ENCODE measurements at places on chromosomes 5 and 9.

- DNase-seq, result no peak
These were observed 78.2 kb upstream of the HTR1A start for GRCh38 chr5:64040490-64040889.

DNA sequence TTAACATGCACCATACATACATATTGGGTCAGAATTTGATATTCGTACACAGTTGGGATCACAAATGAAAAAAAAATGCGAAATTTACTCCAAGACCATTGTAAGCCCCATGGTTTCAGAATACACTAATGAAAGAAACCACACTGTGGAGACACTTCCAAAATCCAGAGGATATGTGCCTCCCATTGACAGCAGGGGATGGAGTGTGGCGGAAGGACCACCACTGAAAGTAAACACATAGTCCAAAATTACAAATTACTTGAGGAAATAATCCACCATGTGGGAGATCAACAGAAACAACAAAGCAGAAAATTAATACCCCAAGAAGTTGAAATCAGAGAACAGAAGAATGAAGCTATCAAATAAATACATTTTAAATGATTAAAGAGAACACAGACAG is 291.6 kb upstream of the PAPPA start:
- no peak for DNase-seq

- DNase-seq, result no peak
These were observed 207.0 kb upstream of the ZNF462 start for GRCh38 chr9:106655966-106656365.

GRCh38 chr9:97892421-97892820 is 29.9 kb downstream of the TRMO start:
- no peak for DNase-seq

- DNase-seq, result no peak
These were observed 352.7 kb downstream of the MLLT3 start for GRCh38 chr9:20269620-20270019.

DNA sequence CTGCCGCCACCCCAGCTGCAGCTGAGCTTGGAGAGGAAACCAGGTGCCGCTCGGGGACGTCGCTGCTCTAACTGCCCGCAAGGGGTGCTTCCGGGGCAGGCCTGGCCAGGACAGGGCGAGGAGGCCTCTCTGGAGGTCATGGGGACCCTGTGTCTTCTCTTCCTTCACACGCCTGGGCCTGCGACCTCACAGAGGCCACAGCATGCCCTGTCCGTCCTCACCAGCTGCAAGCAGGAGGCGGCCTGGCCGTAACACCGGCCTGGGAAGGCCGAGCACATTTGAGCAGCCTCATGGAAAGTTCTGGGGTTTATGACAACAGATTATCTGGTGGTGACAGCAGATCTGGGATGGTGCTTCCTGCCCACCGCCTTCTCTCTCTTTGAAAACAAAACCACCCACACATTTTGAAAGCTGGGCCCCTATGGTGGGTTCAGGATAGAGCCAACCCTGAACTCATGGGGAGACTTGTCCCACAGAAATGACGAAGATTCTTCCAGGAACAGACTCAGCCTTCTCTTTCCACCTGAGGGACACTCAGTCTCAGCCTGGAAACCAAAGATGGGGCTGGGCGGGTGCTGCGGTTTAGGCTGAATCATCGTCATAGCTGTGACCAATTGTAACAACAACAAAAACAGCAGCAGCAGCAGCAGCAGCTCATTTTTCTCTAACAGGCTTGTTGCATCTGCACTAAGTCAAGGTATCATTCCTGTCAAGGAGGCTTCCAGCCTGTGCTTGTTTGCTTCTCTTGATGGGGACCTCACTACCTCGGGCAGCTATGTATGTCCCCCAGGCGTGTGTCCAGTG is 99.6 kb upstream of the RAPGEF1 start:
- DNase-seq, result peak; percentile 35

GRCh38 chr9:87010626-87011025 is 63.3 kb upstream of the GAS1 start:
- DNase-seq, result no peak

DNA sequence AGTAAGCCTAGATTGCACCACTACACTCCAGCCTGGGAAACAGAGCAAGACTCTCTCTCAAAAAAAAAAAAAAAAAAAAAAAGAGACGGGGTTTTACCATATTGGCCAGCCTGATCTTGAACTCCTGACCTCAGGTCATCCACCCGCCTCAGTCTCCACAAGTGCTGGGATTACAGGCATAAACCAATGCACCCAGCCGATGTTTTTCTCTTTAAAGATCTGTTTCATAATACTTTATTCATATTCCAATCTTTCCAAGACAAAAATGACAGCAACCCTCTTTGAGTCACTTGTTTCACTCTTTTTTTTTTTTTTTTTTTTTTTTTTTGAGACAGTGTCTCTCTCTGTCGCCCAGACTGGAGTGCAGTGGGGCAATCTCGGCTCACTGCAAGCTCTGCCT is 13.6 kb upstream of the LMNB1 start:
- no peak for DNase-seq

DNA sequence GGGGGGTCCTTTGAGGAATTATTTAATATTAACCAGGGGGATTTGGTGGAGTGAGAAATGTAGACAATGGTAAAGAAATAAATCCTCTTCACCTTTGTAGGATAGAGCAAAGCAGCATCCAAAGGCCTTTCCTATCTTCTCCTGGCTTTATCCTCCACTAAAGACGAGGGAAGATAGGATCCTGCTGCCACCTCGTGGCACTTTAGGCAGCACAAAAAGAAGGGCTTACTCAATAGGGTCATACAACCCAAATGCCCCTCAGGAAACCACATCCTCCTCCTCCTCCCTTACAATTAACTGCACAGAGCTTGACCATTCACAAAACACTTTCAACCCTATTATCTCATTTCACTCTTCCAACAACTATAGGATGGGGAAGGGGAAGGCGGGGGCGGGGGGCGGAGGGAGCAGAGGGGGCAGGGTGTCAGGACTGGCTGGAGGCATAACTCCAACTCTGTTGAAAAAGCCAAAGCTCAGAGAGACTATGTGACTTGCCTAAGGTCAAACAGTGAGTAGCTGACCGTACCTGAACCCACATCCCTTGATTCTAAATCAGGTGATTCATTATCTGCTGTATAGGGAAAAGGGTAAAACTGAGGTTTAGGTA is 45.4 kb upstream of the MYOT start:
- no peak for DNase-seq

DNA sequence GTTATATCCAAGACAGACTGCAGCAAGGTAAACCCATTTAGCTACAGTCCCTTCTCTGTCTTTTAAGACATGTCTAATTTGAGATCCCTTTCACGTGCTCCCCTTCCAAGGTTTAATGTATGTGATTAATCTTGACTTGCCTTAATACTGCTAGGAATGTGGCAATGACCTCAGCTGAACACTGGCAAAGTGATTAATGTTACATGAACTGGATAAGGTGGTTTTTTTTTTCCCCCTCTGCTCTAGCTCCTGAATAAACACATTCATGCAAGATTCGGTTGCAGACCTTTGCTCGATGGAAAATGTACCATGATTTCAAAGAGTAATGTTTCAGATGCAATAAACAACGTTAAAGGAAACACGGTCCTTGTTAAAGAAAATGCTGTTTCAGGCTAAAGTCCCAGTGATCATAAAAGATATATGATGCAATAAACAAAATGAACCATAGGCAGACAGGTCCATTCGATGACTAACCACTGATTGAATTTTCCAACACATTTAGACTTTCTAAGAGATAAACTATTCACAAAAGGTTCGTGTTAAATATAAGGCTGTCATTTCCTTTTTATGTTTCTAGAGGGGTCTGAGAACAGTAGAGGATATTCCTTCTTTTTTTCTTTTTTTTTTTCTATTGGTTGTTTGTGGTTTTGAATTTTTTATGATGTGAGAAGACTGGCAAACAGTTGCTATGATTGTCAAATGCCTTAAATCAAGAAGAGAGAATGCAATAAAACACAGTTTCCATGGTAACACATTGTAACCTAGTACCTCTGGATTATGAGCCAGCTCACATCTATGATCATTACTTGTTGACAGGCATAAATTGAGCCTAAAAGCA is 44.7 kb upstream of the ZNF608 start:
- no peak for DNase-seq

- no peak for DNase-seq
These were observed 532.2 kb upstream of the TUSC1 start for GRCh38 chr9:26210338-26210851.

- DNase-seq, result no peak
These were observed 857.1 kb downstream of the TAF11L14 start for GRCh38 chr5:18491349-18491748.

- no peak for DNase-seq
These were observed 51.8 kb downstream of the EHMT1 start for GRCh38 chr9:137670391-137671195.

GRCh38 chr5:133696782-133697507 is 84.6 kb upstream of the FSTL4 start:
- no peak for DNase-seq

DNA sequence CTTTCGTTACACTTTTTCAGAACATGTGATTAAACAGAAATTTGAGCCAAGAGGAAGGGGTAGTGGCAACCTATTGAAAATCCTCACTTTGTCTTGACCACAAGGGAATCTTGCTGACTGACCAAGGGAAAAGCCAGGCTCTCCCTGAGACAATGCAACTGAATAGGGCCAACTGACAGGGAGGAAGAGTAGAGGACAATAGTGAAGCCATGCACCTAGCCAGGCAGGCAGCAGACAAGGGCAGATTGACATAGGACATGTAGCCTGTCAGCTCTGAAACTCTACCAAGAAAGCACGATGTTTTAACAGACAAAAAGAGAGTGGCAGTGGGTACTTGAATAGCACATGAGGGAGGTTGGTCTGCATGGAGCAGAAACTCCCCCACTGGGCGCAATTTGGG is 8.5 kb upstream of the TGFBR1 start:
- DNase-seq, result no peak

GRCh38 chr9:103978396-103978795 is 115.7 kb upstream of the SMC2 start:
- DNase-seq, result no peak

GRCh38 chr9:5186416-5187169 is 1.2 kb upstream of the INSL6 start:
- DNase-seq, result peak; percentile 11

GRCh38 chr5:122493091-122494021 is 181.3 kb downstream of the SNCAIP start:
- DNase-seq, result no peak

- DNase-seq, result no peak
These were observed 234.6 kb upstream of the TAS2R1 start for GRCh38 chr5:9864791-9865190.

- DNase-seq, result no peak
These were observed at the start of gene OSMR for GRCh38 chr5:38845526-38846378. Gene OSMR (plus strand): TSS chr5:38846012. CDS start chr5:38869045, 23,033 bp downstream.

DNA sequence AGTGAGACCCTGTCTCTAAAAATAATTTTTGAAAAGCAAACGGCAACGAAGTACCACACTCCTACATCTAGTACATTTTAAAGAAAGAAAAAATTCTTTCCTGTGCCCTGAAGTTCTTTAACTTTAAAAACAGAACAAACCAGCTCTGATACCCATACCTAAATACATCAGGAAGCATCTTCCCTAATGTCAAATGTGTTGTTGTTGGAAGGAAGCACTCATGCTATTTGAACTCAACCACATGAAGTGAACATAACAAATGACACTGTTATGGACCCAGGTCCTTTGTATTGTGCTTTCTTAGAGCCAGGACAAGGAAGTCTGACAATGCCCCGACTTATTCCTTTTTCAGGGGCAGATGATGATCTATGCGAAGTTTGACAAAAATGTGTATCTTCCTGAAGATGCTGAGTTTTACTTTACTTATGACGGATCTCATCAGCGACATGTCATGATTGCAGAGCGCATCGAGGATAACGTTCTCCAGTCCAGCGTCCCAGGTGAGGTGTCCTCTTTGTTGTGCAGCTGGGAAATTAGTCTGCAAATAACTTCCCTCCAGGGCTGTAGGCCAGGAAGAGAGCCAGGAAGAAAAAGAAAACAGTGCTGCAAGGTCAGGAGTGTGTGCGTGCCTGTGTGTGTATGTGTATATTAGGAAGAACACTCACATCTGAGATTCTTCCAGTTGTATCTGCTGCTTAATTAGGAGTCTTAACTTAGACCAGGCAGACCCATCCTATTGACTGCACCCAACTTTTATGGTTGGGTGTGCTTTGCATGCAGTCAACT is 123.7 kb downstream of the ARHGEF28 start:
- no peak for DNase-seq

DNA sequence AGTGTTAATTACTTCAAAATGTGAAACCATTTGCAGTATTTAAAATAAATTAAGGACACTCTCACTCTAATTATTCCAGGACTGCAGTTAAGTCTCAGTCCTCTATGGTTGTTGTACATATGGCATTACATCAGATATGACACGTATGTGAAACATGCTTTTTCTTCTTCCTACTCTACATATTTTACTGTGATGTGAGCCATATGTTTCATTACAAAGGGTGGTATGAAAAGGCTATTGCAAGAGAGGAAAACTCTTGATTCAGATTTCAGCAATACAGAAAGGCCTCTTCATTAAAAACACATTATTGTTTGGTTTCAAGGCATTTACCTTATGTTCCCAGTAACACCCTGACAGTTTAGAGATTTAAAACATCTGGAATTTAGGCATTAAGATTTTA is 964.5 kb upstream of the DMAC1 start:
- no peak for DNase-seq

DNA sequence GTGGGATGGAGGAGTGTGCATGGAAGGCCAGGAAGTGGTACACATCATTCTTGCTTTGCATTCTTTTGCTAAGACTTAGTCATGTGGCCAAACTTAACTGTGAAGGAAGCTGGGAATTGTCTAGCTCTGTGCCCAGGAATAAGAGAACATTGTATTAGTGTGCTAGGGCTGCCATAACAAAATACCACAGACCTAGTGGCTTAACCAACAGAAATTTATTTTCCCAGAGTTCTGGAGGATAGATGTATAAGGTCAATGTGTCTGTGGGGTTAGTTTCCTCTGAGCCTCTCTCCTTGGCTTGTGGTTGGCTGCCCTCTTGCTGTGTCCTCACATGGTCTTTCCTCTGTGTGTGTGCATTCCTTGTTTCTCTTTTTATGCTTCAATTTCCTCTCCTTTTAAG is 32.4 kb downstream of the NNT start:
- DNase-seq, result no peak

DNA sequence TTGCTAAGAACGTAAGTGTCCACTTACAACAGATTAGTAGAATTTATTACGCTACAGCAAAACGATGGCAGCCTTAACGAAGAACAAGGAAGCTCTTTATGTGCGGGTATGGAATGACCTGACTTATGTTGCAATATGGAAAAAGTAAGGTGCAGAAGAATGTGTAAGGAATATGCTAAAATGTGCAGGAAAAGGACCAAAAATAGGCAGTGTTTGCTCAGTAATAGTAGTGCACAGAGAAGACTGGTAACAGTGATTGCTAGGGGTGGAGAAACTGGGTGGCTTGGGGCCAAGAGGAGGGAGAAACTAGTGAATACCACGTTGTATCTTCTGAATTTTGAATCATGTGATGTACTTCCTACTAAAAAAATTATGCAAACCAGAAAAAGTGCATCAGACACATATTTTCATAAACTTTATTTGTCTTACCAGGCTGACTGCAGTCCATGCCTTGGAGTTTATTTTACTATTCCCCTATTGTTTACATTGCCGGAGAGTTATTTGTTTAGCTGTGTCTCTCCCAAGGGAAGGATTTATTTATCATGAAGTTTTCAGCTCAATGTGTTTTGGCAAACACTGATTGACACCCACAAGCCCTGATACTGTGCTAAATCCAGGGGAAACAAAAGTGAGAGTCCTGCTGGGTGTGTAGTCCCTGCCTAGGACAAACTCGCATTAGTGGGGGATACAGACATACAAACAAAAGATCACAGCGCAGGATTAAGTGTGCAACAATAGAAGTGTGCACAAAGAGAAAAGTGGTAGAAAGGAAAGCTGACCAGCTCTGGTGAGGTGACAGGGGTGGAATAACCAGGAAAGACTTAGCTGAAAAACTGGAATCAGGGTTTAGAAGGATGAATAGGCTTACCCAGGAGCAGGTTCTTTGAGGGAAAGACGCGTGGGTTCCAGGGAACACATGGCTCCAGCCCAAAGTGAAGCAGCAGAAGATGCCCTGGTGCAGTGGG is 34.0 kb upstream of the ZNF484 start:
- no peak for DNase-seq

Measured in stimulated activated CD8-positive, alpha-beta memory T cell treated with anti-CD3 and anti-CD28 coated beads, Interleukin-15, amount 100 ng/mL, for 48 hours (primary cell).